Stimulated activated CD8-positive, alpha-beta memory T cell treated with anti-CD3 and anti-CD28 coated beads, Interleukin-7, amount 100 ng/mL, for 48 hours (primary cell): ENCODE measurements at places on chromosomes 7 and 10.

GRCh38 chr7:75993689-75994387 lies 557 bp downstream of the TMEM120A start:
- no peak for DNase-seq

DNA sequence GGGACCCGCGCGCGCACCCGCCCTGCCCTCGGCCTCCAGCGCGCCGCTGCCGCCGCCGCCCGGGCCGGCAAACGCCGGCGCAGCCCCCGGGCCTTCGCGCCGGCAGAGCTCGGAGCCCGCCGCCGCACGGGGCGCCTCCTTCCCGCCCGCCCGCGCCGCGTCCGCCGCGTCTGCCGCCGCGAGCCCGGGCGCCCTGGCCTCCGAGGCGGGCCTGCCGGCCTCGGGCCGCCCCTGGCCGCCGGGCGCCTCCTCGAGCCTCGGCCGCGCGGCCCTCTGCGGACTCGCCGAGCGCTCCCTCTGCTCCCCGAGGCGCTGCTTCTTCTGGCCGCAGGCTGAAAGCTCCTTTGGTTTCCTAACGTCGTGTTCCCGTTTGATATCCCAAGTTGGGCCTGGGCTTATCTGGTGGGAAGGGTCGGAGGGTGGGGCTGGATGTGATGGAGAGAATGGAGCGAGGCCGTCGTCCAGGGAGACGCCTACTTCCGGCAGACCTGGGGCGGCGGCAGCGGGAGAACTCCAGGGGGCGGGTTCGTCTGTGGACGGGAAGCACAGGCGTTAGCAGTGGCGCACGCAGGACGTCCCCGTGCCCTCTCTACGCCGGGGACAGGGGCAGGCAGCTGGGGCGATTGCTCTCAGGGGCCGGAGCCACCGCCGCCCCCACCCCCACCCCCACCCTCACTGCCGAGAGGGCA lies 221.0 kb downstream of the PHTF2 start:
- DNase-seq: peak; percentile 64

DNA sequence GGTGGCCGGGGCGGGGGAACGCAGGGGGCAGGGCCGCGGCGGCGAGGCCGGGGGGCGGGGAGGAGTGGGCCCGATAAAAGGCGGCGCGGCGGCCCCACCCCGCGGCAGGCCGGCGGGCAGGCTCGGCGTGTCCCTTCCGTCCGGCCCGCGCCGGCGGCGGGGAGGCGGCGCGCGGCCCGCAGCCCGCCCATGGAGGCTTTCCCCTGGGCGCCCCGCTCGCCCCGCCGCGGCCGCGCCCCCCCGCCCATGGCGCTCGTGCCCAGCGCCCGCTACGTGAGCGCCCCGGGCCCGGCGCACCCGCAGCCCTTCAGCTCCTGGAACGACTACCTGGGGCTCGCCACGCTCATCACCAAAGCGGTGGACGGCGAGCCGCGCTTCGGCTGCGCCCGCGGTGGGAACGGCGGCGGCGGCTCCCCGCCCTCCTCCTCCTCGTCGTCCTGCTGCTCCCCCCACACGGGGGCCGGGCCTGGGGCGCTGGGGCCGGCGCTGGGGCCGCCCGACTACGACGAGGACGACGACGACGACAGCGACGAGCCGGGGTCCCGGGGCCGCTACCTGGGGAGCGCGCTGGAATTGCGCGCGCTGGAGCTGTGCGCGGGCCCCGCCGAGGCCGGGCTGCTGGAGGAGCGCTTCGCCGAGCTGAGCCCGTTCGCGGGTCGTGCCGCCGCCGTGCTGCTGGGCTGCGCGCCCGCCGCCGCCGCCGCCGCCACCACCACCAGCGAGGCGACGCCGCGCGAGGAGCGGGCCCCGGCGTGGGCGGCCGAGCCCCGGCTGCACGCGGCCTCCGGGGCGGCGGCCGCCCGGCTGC lies at the start of gene NANOS1:
Gene NANOS1, plus strand, starts transcription at position 102 of the 808 bp plus-strand sequence. Its CDS starts 88 bp downstream, at position 190.
- DNase-seq: peak; percentile 11

GRCh38 chr7:155721056-155721455 lies 76.6 kb downstream of the RBM33 start:
- DNase-seq: no peak

- no peak for DNase-seq
Observed at GRCh38 chr7:99791667-99792369, 7.8 kb upstream of the CYP3A4 start.

- DNase-seq: no peak
Observed at GRCh38 chr7:118028226-118028625, 155.0 kb upstream of the CTTNBP2 start.

DNA sequence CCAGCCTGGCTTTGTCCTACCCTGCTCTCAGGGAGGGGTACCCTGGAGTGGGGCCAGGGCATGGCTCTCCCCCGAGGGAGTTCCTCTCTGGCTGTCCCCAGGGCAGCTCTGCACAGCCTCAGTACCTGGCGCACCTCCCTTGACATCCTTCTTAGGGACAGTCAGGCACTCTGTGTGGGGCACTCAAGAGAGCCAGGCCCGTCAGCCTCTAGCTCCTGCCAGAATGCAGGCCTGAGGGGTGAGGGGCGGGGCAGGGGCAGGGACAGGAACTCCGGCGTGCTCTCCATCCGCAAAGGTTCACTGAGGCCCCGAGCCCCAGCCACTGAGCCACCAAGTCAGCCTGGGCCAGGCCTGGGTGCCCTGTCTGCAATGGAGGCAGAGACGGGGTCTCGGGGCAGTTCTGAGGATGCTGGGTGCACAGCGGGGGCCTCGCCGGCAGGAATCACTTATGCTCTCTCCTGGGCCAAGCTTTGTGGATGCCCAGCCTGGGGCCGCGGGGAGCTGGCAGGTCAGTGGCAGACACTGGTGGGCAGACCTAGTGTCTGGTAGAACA lies 10.1 kb downstream of the LIMK1 start:
- DNase-seq: no peak
